Activated T-helper 2 cell treated with anti-CD3 and anti-CD28 coated beads, Interferon-gamma antibody, Interleukin-2, Interleukin-4, amounts not matched to agents 10 μg/mL and 5 μg/mL and 100 μg/mL, durations not matched to agents 14 hours and 24 hours and 36 hours (primary cell): ENCODE measurements at places on chromosomes 3 and 15. TPM values are rescaled to one million over a fixed set of nuclear protein-coding genes. Genes with fewer than 3 reads are reported as not detected.

SLC33A1 gene
- total RNA-seq = 30.2 and 33.6 TPM in 2 replicates

GMNC gene
- not detected in 2 replicates for total RNA-seq

CDHR4 gene
- total RNA-seq = 0.16 TPM in 1 of 2 replicates, not detected in the other

IMPDH2 gene
- total RNA-seq = 412 and 416 TPM in 2 replicates

TMIE gene
- not detected in 2 replicates for total RNA-seq

FBXL2 gene
- 0.07 TPM in 1 of 2 replicates, not detected in the other for total RNA-seq

P3H2 gene
- total RNA-seq = not detected in 2 replicates

SLCO2A1 gene
- not detected in 2 replicates for total RNA-seq

GP9 gene
- not detected in 2 replicates for total RNA-seq

BMF gene
- 16.1 and 17.9 TPM in 2 replicates for total RNA-seq

NMD3 gene
- total RNA-seq = 70.1 and 70.4 TPM in 2 replicates

ACVR2B gene
- total RNA-seq = 10.3 and 12.0 TPM in 2 replicates

LRTM1 gene
- not detected in 2 replicates for total RNA-seq

ARPIN gene
- total RNA-seq = not detected in 2 replicates

PRSS50 gene
- total RNA-seq = not detected in 2 replicates

ACKR2 gene
- total RNA-seq = 0.44 and 1.0 TPM in 2 replicates

ROBO1 gene
- total RNA-seq = 0.05 TPM in 1 of 2 replicates, not detected in the other

MESP2 gene
- 0.39 and 0.41 TPM in 2 replicates for total RNA-seq

AHSG gene
- not detected in 2 replicates for total RNA-seq

SLC9C1 gene
- 0.37 TPM in 1 of 2 replicates, not detected in the other for total RNA-seq

PLA2G4D gene
- not detected in 2 replicates for total RNA-seq

UQCC5 gene
- 12.5 and 16.4 TPM in 2 replicates for total RNA-seq

TTC21A gene
- total RNA-seq = 0.55 TPM in 2 replicates

CLDN18 gene
- not detected in 2 replicates for total RNA-seq

CLRN1 gene
- total RNA-seq = not detected in 2 replicates

ARID3B gene
- total RNA-seq = 35.6 and 41.2 TPM in 2 replicates

OR5K2 gene
- total RNA-seq = not detected in 2 replicates

GOLGA6L7 gene
- total RNA-seq = not detected in 2 replicates

TM4SF1 gene
- not detected in 2 replicates for total RNA-seq

GTPBP8 gene
- 17.6 and 22.7 TPM in 2 replicates for total RNA-seq

EPHB3 gene
- not detected in 2 replicates for total RNA-seq
